Hippocampal formation (tissue), 2 donors: ENCODE measurements at places on chromosomes 6 and 20.

DNA sequence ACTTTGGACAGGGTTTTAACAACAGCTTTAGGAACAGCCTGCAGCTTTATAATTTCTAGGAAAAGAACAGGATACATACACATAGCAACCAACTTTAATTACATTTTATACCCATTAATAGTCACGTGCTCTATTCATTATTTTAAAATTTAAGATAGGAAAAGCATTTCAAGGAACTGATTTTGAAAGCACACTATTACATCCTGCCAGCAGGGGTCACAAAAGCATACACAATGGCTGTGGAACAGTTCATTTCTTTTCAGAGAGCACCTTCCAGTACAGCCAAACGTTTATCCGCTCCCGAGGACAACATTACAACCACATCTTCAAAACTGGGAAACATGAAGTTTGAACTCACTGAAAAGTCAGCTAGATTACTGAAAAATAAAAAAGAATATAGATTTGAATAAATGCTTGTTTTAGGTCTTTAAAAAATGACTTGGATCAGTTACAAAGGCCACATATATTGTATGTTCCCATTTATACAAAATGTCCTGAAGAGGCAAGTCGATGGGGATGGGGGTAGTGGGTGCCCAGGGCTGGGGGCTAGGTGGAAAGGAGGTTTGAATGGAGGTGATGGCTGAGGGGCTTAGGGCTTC, 104.6 kb upstream of the EXOC2 start:
- peak; percentile 60 for DNase-seq

DNA sequence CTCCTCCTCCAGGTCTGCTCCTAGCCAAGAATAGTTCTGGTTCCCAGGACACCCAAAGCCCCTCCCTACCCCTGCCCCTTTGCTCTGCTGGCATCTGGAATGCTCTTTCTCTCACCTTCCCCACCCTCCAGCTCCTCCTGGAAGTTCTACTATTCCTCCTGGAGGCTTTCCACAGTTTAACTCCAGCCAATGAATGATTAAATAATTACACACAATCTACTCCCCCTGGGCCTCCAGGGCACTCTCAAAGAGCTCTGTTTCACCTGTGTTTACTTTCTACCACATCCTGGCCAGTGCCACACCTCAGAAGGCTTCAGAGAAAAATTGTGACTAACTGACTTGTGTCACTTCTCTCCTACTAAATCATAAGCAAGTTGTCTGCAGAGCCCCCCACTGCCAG, 36.2 kb downstream of the GCM1 start:
- no peak for DNase-seq

DNA sequence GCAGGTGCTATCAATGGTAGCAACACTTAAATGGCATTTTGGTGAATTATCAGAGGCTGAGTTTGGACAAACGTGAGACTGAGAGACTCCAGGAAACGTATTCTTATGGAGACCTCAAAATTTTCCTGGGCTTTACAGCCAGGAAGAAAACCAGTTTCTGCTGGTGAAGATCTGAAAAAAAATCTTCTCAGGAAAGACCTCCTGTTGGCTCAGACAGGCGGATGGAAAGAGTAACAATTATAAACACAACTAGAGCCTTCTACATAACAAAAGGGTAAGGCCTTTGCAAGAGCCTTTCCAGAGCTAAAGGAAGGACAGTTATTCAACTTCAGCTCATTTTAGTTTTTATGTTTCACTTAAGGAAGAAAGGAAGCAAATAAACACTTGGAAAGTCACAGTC, 274.4 kb downstream of the THBS2 start:
- DNase-seq, result no peak

GRCh38 chr6:125102891-125103290, 50.7 kb upstream of the TPD52L1 start:
- DNase-seq, result no peak

DNA sequence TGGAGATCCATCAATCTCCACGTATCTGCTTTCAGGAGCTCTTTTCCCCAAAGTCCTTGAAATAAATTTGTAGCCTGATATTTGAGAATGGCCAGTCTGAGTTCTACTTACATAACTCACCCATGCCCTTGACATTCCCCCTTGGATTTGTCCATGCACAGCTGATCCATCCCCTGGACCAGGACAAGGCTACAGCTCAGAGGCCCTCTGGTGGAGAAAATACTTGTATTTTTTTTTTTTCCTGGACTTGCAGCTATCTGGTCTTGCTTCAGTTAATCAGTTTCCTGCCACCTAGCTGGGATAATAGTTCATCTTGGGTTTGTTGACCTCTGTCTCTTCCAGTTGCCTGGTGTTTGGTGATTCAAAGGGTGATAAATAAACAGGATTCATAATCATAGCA, 467.6 kb downstream of the DHX35 start:
- no peak for DNase-seq

GRCh38 chr6:137873273-137873762, 6.3 kb downstream of the TNFAIP3 start:
- DNase-seq, result no peak
